ENCODE measurements at places on chromosomes 5 and 9. TPM values are rescaled to one million over a fixed set of nuclear protein-coding genes. Genes with fewer than 3 reads are reported as not detected.

Gene PLEKHG4B
- 3.9 TPM for total RNA-seq

Gene SHISAL2B
- not detected for total RNA-seq

Gene CERCAM
- total RNA-seq = 28.0 TPM

Gene DAPK1
- 62.0 TPM for total RNA-seq

Gene EGFL7
- total RNA-seq = 0.81 TPM

Gene CRB2
- 0.08 TPM for total RNA-seq

Gene PIK3R1
- total RNA-seq = 26.0 TPM

Gene ABCA1
- total RNA-seq = 0.04 TPM

Gene CEP120
- total RNA-seq = 19.2 TPM

Gene GDF9
- 0.57 TPM for total RNA-seq

Gene PCDH12
- total RNA-seq = 0.25 TPM

Gene C9orf43
- 0.96 TPM for total RNA-seq

Gene TAF11L5
- not detected for total RNA-seq

Gene GFI1B
- total RNA-seq = 0.53 TPM

Gene PDLIM4
- 66.3 TPM for total RNA-seq

Gene VCAN
- total RNA-seq = 157 TPM

Gene CLTA
- 179 TPM for total RNA-seq

Gene SOX30
- not detected for total RNA-seq

Gene HRCT1
- total RNA-seq = 0.48 TPM

Gene NR2F1-AS1
- 11.3 TPM for total RNA-seq

DNA sequence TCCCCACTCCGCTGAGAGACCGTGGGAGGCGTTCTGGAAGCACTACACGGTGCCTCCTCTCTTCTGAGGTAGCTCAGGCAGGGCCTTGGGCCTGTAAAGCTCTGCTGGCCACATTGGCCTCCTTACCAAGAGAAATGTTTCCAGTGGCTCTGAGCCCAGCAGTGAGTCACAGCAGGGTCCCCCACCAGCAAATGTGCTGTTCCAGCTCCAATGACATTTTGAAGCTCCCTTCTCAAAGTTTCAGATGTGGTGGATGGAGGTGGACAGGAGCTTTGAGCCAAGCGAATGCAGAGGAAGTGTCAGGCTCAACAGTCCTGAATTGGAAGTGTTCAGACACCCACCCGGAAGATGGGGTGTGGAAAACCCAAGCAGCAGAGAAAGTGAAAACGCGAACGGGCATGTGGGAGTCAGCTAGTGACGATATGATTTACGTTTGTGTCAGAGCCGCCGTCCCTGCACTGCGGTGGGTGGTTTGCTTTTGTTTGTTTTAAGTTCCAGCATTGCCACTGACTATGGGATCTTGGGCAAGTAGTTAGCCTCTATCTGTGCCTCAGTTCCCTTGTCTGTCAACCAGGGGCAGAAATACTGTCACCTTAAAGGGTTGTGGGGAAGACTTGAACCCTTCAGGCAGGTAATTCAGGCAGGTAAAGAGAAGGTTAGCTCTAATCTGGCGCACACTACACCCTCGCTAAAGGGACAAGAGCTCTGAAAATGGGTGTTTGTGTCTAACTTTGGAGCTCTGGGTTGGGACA, 38.2 kb downstream of the C5orf15 start:
- no peak for DNase-seq

GRCh38 chr9:29511680-29512079, 1938.4 kb upstream of the C9orf72 start:
- DNase-seq = no peak

DNA sequence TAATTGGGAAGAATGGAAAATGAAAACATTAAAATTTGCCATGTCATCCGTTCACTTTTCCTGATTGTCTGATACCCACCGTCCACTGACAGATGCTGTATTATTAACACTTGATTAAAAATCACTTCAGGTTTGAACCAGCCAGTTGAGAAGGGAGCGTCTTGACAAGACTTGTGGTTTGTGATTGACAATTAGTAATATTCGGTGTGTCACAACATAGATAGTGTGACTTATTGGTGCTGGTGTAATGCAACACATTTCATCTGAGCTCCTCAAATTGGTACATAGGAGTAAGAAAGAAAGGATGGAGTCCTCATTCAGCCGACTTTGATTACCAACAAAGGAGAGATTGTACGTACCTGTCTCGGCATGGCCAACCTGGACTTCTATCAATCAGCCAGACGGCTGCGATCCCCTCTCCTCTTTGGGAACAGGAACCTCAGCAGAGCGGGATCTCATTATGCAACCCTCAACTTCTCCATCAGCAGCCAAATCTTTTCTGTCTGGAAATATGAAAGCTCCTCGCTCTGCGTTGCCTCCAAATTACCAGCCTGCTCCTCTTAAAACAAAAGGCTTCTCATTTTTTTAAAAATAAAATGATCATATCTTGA, 211.7 kb upstream of the MVB12B start:
- DNase-seq = no peak

- no peak for DNase-seq
Measured at GRCh38 chr9:4086119-4087090, 213.5 kb downstream of the GLIS3 start.

DNA sequence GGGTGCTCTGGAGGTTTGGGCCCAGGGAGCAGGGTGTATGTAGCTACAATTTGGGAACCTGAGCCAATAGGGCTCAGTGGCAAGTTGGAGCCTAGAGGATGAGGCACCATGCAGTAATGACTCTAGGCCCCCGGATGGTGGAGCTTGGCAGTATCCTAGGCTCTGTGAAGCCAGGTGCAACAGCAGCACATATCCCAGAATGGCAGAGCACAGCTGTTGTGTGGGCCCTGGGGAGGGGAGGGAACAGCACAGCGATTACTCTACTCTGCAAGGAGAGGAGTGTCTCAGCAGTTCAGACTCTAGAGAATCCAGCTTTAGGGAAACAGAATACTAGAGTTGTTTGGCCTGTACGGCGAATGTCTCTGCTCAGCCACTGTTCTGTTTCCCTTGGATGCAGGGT, 56.1 kb downstream of the LRRTM2 start:
- DNase-seq = peak; percentile 92

DNA sequence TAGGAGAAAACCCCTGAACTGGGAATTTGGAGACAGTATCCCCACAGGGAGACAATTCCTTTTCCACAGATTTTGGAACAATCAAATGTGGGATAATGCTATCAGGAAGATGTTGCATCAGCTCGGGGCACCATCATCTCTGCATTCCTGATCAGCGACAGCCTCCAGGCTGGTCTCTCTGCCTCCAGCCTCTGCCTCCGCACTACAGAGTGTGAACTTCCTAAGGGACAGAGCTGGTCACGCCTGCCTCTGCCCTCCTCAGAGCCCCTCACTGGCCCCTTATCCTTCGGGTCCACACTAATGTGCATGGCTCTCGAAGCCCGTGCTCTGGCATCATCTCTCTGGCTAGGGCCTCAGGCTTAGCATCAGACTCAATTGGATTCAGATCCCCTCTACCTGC, 8.6 kb downstream of the FOXI1 start:
- DNase-seq = no peak

DNA sequence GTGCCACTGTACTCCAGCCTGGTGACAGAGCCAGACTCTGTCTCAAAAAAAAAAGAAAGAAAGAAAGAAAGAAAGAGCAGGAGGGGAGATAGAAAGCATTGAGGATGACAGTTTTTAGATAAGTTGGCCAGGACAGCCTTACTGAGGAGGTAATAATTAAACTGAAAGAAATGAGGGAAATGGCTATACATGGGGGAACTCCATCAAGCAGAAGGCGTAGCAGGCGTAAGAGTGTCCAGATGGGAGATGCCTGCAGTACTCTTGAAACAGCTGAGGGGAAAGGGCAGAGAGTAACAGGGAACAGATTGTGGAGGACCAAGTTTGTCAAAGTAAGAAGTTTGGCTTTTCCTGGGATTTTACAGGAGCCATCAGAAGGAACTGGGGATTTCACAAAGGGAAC, 57.5 kb downstream of the HMGCS1 start:
- DNase-seq = no peak

GRCh38 chr9:99006511-99006910, 62.8 kb downstream of the COL15A1 start:
- no peak for DNase-seq

DNA sequence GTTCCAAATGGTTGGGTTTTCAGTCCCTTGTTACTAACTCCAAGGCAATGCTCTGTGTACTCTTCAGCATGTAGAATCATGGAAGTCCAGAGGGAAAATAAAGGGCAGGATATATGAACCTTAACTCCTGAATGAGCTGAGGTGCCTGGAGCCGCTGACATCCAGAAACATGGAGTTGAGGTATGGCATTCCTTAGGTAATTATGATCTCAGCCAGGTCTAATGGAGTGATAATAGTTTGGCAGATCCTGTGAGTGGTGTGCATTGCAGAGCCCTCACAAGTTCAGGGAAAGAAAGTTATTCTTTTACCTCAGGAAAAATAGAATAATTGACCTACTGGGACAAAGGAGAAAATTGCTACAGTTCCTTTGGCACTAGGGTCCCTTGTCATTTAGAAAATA, 369.1 kb downstream of the ZNF608 start:
- DNase-seq = no peak

GRCh38 chr9:118829334-118829733, 539.9 kb downstream of the BRINP1 start:
- DNase-seq = peak; percentile 24

GRCh38 chr5:113054899-113055298, 78.3 kb downstream of the DCP2 start:
- DNase-seq = no peak

GRCh38 chr5:56908942-56909293, 478 bp upstream of the SETD9 start:
- no peak for DNase-seq

GRCh38 chr9:137639303-137640051, 20.7 kb downstream of the EHMT1 start:
- DNase-seq = no peak

DNA sequence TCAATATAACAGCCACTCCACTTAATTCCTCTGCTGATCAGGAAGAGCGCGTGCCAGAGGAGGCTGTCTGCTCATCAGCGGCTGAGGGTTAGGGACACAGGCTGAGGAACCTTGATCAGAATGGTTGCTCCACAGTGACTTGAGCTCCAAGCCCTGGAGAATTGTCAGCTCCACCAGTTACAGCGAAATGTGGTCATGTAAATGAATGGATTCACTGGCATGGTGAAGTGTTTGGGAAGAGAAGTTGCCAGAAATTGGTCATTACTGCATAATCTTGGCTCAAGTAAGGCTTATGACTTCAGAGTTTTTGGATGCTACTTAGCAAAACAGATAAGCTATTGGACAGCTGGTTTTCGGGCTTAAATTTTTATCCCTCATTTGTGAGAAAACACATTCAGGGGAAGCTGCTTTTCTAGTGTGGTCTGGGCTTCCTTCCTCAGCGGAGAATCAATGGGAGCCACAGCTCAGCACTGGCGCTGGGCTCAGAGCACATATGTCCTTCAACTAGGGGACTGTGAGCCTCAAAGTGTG, 65.0 kb downstream of the PRRT1B start:
- no peak for DNase-seq

DNA sequence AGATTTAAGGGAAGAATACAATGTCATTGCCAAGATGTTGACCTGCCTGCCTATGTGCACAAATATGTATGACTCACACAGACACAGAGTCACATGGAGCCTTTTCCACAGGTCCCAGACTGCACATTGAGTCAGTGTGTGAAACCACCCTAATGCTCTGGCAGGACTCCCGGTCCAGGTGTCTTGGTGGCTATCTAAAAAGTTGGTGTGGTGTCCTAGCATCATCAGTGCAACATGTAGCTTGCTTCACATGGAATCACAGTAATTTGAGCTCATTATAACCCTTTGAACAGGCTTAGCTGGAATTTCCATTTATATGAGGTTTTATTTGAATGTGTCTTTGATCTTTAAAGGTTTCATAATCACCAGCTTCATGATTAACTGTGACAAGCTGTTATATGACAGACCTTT, 10.7 kb downstream of the IFNA5 start:
- no peak for DNase-seq

DNA sequence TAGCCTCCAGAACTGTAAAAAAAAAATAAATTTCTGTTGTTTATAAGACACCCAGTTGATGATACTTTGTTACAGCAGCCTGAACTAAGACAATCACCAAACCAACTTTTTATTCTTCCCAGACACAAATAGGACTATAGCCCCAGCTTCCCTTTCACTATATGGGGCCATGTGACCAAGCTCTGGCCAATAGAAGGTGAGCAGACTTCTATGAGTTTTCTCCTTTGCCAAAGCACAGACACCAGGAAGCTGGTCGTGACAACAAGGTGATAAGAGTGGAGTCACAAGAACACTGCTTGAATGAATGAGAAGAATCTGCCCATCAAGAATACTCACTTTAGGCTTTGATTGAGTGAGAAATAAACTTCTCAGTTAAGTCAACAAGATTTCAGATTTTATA, 217.7 kb downstream of the DEPDC1B start:
- DNase-seq = no peak

GRCh38 chr5:169880012-169880663, 100.2 kb downstream of the INSYN2B start:
- DNase-seq = no peak

DNA sequence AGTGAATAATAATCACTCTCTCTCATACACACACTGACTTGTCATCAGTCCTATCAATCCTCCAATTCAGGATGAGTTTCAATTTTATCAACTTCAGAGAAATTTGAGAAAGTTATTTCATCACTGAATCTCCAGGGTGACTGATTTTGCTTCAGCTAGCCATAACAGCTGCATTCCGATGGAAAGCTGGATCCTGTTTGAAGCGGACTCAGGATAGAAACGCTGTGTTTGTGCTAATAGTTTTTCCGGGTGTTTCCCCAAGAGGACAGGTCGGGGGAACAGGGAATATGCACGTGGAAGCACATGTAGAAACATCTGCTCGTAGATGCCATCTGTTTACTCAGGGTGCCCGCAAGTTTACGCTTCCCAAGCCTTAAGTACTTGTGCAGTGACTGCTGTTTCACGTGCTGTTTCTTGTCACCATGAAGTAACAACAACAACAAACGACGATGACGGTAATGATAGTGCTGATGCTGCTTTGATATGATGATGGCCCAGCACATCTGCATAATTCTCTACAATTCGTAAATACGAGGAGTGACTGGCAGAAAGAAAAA, 263.7 kb upstream of the DAPK1 start:
- DNase-seq = no peak

- peak; percentile 22 for DNase-seq
Measured at GRCh38 chr9:35605351-35606137, 482 bp downstream of the TESK1 start.

DNA sequence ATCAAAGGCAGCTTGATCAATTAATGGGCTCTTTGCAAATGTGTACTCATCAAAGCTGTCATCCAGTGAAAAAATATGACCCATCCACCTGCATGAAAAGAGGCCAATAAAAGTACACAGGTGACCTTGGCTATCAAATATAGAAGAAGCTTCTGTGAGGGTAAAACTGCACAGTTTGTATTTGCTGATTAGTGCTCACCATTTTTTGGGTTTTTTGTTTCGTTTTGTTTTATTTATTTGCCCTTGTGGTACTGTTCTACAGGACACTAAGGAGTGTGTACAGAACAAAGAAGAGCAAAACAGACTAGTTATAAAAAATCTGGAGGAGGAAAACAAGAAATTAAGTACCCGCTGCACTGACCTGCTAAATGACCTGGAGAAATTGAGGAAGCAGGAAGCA, 101.3 kb downstream of the CNTLN start:
- DNase-seq = no peak

GRCh38 chr5:142962174-142962533, 192.0 kb downstream of the ARHGAP26 start:
- DNase-seq = no peak
